HFF-Myc (cell line): ENCODE measurements at places on chromosomes 2 and 18.
A peak's percentile ranks its signal among the peaks of the same experiment; 100 is the strongest.

GRCh38 chr18:49494660-49495059, 7.6 kb upstream of the C18orf32 start:
- DNase-seq: no peak

DNA sequence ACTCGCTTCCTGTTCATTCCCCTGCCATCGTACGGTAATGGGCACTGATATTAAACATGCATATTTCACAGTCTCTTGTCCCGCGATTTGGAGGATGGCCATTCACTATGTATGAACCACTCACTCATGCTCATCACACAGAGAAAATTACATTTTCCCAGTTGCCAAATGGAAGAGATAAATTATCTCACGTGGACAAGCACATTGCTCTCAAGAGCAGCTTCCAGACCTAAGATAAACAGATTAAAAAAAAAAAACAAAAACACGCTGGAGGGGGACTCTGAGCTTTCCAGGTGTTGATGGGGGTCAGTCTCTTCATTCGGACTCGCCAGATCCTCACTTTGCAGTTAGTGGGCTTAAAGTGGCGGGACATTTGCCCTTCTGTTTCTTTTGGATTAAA, 1.7 kb upstream of the MAPK4 start:
- DNase-seq: no peak

DNA sequence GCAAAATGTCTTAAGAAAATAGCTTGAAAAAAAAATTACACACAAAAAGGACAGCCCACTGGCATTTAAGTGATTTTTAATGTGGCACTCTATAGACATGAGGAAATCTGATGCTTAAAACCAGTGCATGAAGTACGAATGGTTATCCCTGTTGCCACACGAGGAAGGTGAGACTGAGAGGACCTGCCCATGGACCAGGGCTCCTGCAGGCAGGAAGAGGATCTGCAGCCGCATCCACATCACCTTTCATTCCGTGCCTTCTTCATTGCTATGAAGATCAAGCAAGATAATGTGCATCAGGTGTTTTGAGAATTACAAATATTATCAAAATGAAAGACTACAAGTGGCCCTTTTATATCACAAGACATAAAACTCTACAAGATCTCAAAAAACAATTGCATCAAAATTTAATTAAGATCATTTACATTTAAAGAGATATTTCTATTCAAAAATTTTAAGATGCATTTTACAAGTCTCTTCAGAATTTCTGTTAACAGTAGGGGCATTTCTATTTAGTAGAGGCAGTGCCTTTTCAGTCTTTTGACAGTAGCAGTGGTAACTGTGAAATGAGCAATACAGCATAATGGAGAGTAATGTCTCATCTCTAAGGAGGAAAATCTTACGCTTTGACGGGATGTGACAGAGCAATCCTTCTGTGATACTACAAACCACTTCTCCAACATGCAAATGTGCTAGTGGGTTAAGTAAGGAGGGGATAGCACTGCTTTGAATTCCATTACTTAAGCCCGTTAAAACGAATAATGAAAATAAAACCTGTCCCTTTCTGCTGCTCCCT, 83.4 kb downstream of the SLC5A7 start:
- no peak for DNase-seq

GRCh38 chr18:26185267-26185666, 41.0 kb upstream of the TAF4B start:
- DNase-seq: peak; percentile 10

DNA sequence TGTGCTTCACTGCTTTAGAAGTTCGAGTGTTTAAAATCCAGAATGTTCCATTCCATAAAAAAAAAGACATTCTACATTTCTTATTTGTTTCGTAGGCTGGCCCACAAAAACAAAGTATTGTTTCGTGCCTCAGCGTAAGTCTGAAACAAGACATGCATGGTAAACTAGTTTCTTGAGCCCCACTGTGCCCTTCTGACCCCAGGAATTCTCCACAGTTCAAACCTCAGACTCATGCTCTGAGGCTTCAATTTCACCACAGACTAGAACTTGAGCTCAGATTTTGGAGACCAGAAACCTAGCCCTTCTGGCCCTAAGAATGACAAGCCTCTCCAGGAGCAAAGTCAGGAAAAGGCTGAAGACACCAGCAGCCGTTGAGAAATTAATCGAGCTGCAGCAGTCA, 151.5 kb downstream of the SLC8A1 start:
- DNase-seq: no peak

DNA sequence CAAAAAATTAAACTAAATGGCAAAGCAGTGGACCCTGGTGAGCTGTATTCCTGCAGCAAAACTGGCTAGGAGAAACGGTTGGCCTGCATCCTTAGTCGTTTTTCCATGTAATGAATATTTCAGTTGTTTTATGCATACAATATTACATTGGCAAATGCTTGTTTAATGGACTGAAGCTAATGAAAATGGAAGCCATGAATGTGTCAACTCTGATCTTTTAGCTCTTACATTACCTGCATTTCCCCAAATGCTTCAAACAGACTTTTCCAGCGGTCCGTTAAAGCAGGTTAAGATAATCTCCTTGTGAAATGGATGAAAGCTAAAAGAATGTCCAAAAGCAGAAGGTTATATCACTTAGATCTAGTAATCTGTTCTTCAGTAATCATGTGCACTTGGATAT, 686.3 kb upstream of the SETBP1 start:
- no peak for DNase-seq

DNA sequence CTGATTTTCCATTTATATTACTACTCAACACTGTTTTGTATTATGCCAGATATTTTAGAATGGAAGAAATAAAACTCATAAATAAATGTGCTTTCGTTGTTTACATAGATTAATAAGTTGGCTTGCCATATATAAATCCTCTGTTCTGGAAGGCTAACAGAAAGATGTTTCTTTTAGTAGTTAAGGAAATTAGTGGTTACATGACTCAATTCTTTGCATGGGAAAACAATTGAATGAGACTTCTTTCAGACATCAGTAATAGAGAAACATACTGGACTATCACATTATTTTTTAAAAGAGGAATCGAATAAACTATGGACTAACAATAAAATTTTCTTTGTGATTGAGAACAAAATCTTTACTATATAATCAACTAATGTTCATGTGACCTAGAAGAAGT, 336.5 kb downstream of the KCNS3 start:
- DNase-seq: no peak

DNA sequence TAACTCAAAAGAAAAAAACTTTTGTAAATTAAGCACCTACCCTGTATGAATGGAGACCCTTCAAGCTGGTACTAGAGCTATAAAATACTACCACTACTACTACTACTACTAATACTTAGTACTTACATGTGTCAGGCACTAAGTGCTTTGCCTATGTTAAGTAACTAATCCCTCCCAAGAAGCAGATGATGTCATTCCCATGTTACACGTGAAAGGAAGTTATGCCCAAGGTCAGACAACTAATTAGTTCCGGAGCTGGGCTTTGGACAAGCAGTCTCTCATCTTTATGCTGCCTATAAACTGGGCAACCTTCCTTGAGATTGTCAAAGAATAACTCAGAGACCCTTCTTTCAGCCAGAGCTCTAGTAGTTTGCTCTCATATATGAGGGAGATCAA, 13.9 kb upstream of the ATP6V1B1 start:
- DNase-seq: no peak

GRCh38 chr2:199989822-199990221, 34.4 kb downstream of the MAIP1 start:
- DNase-seq: no peak

- no peak for DNase-seq
Measured at GRCh38 chr2:103754530-103754929, 992.7 kb downstream of the TMEM182 start.

- DNase-seq: no peak
Measured at GRCh38 chr2:232496501-232497270, 9.1 kb upstream of the ECEL1 start.

DNA sequence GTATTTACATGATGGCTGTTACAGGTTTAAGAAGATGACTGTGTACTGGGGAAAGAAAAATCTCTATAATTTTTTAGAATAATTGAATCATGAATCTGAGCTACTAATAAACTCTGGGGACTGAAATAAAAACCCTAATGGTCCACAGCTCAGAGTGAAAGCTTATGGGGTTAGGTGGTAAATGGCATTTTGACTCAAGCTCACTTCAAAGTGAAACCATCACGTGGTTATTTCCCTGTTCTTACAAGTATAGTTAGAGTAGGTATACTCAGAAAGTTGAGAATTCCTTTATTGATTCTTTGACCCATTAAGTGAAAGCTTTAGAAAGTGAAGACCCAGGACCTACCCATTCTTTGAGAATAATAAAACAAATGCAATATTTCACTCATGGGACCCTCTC, 626.2 kb upstream of the SETBP1 start:
- DNase-seq: no peak

DNA sequence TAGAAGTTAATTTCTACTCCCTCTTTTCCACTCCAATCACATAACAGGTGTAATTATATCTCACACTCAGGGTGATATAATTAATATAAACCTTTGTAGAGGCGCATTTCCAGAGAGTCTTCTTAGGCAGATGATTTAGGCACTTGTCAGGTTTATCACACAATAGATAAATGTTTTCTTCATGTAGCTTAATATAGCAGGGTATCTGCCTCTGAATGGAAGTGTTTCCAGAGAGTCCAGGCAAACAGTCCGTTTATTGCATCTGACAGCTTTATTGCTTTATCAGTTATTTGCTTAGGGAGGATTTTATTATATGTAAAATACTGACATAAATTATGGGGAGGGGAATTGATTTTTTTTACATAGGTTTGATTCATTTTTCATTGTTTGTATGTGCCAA, 766.3 kb downstream of the SLC4A3 start:
- DNase-seq: no peak

DNA sequence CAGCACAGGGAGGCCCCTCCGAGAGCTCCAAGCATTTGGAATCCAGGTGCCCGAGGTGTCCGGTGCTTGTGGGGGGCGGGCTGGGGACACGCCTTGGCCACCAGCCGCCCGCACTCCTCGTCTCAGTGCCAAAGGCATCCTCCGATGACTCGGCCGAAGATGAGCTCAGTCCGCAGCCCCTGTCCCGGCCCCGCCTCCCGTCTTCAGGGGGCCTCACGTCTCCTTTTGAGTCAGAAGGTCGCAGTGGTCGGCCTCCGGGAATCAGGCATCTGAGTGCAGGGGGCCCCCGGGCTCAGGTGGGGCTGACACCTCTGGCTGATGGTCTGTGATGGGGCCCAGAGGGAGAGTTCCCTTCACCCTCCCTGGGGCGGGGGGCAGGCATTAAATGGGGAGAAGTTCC, 74.8 kb downstream of the NFATC1 start:
- no peak for DNase-seq

GRCh38 chr18:62829936-62830335, 114.6 kb downstream of the PHLPP1 start:
- DNase-seq: no peak

DNA sequence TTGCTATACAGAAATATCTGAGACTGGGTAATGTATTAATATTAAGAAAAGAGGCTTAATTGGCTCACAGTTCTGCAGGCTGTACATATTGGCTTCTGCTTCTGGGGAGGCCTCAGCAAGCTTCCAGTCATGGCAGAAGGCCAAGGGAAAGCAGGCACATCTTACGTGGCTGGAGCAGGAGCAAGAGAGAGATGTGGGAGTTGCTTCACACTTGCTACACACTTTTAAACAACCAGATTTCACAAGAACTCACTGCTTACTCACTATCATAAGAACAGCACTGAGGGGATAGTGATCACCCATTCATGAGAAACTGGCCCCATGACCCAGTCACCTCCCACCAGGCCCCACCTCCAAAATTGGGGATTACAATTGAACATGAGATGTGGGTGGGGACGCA, 50.6 kb downstream of the MAPRE2 start:
- DNase-seq: no peak

GRCh38 chr18:34153711-34154110, 71.0 kb downstream of the NOL4 start:
- no peak for DNase-seq

DNA sequence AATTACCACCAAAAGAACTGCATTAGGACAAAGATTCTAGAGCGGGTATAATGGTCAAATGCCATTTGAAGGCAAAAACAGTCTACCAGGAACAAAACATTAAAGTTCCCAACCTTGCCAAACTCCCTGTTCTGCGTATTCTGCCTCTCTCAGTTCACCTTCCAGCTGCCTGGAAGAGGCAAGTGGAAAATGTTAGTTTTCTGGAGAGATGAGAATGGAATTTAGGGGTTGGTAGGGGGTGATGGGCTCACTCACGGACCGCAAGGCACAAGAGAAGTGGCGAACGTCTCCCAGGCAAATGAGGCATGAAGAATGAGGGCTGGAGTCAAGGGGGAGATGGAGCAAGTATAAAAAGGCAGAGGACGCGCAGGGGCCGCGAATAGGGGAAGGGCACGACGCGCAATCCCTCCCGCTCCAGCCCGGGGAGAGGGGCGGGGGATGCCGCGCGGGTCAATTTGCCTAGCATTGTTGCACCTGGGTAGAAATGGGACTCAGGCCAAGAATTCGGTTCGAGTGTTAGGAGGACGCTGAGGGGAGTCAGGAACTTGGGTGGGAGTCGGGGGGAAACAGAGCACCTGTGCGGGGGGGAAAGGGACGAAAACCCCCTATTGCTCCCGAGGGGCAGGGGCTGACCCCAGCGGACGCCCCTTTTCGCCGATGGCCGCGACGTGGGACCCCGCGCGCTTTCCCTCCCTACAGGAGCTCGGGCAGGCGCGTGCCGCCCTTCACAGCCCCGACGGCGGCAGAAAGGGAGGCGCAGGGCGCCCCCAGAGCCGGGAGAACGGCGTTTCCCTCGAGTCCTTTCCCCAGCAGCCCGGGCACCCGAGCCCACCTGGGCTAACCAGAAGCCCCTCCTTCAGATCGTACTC, 573 bp downstream of the PAIP2B start:
- no peak for DNase-seq

GRCh38 chr2:165868211-165868610, 74.2 kb upstream of the GALNT3 start:
- peak; percentile 71 for DNase-seq

DNA sequence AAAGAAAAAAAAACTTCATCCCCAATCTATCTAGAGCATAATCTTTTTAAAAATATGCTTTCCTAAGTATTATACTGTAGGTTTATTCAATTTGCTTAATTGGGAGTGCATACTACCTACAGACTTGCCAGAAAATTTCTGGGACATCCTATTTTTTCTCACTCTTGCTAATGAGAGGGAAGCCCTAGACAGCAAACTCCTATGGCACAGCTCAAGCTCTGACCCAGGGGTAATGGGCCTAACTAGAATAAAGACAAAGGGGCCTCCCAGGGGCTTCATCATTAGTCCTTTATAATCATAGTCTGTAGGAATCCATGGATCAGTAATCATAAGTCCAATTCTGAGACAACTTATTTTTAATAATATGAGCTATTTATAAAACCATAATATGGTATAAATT, 142.6 kb upstream of the ITGA4 start:
- DNase-seq: no peak

GRCh38 chr2:74441690-74442482, at the start of gene RTKN:
Gene RTKN, minus strand, starts transcription at chr2:74441937. Its CDS starts 121 bp downstream, at chr2:74441816.
- DNase-seq: no peak
